ENCODE measurements at places on chromosomes 7 and 10.

GRCh38 chr10:61688551-61689308, 26.0 kb downstream of the CABCOCO1 start:
- DNase-seq: no peak

DNA sequence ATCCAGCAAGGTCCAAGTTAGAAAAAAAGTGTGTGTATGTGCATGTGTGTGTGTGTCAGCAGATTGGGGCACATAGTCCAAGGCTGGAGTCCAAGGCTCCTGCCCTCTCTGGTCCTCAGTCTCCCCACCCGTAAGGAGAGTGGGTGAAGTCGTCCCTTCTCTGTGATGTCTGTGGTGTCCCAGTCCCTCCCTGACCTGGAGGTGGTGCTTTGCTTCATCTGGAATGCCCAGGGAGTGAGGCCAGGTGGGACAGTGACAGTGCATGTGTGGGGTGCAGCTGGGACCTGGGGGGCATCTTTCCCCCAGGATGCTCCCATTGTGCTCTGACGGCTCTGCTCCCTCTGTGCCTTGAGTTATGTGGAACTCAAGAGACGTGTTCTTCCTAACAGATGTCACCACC, 18.0 kb downstream of the AQP1 start:
- no peak for DNase-seq

GRCh38 chr7:1804310-1804709, 134.2 kb downstream of the ELFN1 start:
- no peak for DNase-seq

DNA sequence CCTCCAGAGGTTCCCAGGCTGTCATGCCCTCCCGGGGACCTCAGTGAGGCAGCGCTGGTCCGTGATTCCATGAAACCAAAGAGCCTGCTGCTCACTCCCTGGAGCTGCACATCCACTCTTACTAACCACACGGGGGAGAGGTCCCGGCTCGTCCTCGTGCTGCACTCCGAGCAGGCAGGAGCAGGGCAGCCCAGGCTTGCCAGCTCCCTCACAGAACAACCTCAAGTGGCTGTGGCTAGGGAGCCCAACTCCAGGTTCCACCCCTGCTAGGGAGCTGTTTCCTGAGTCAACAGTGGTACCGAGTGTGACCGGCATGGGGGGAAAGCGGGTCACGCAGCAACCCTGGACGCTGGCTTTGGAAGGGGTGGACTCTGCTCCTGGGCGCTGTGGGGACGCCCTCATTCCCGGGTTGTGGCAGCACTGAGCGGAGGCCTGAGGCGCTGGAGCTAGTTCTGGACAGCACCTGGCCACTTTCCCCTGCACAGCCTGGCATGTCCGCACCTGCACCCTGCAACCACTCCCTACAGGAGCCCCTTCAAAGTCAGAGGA, 27.9 kb upstream of the PPP2R2D start:
- DNase-seq: no peak

DNA sequence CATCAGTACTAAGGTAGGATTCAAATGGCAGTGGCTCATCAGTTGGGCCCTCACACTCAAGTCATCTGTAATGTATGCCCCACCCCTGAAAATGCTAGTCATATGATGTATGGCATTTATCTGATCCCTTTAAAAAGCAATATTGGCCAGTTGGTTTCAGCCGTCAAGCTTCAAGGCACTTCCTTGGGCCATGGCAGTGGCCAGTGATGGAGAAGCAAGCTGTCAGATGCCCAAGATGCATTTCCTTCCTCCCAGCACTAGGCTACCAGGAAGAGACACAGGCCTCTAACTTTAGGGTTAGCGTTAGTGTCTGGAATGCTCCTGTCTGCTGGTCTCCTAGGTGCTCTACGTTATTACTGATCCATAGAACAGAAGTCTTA, 64.1 kb downstream of the PIK3AP1 start:
- DNase-seq: no peak

- no peak for DNase-seq
Observed at GRCh38 chr10:57993302-57993701, 274.4 kb downstream of the IPMK start.

GRCh38 chr7:106655703-106656498, 5.1 kb downstream of the CCDC71L start:
- no peak for DNase-seq

GRCh38 chr7:139084709-139085108, 24.8 kb downstream of the ZC3HAV1 start:
- DNase-seq: no peak

DNA sequence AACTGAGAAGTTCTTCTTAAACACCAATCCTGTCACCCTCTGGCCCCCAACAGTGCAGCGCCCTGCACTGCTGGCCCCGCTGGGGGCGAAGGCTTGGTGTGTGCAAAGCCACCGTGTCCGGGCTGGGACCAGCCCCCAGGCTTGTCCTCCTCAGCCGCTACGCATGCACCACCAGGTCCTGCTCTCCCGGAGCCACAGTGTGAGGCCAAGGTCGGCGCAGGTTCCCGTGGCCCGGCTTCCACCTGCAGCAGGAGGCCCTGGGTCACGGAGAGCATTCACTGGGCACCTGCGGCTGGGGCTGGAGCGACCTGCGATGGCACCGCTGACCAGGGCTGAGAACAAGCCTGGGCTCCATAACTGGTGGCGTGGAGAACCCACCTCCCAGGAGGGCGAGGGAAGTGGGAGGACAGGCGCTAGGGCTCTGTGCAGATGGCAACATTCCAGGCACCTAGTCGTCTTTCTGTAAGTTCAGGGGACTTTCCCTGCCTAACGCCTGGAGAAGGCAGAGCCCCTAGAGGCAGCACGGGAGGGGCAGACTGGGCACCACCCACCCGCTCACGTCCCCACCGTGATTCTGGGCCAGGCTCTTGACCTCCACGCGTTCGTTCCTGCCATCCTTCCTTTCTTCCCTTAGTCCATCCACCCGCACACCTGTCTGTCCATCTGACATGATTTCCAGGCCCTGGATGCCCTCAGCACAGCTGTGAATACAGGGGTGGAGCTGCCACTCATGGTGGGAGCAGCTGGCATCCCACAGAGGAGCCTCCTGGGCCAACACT, 271.6 kb downstream of the ELFN1 start:
- no peak for DNase-seq

- DNase-seq: no peak
Observed at GRCh38 chr10:16886031-16886430, 68.8 kb upstream of the RSU1 start.
